WTC11 (cell line): ENCODE measurements at places on chromosomes 2 and 18. TPM values are rescaled to one million over a fixed set of nuclear protein-coding genes. Genes with fewer than 3 reads are reported as not detected.

The C2orf78 gene
- total RNA-seq = 0.21 to 0.39 TPM (median 0.37 TPM) in 3 replicates

GRCh38 chr2:118850901-118851415 is 3.5 kb upstream of the EN1 start:
- peaks cover 97% of the 10 kb centered on the region for H3K27me3 ChIP-seq
- peaks cover 62% of the 10 kb centered on the region for H3K4me1 ChIP-seq
- no peaks in the 10 kb centered on the region for H3K36me3 ChIP-seq
- DNase-seq = no peak

DNA sequence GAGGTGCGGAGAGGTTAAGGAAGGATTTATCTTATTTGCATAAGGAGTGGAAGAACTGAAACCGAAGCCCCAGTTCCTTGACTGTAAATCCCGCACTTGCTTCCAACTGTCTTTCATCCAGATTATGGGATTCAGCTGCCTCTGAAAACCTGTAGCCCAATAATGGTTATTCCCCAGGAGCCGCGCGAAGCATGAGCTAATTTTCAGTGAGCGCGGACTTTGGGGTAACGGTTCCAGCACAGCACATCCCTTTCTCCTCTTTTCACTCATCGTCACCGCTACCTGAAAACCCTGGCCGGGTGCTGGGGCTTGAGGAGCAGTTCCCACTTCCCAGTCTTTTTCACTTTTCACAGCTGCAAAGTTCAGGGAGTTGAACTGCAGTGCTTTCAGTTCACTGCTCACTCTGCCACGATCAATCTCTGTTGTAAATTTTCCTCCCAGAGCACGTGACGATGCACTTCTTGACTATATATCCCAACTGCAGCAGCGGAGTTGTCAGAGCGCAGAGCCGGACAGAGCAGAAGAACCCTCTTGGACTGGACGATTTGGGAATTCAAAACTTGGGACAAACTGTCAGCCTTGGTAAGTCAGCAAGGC is at the start of gene KCNE4:
KCNE4 (plus strand) TSS at position 498 of the 597 bp plus-strand sequence. CDS start 641 bp downstream, outside the sequence.
- peaks cover 9% of the 10 kb centered on the region for H3K27me3 ChIP-seq
- peak within 1 kb of the TSS; percentile 13; the same call in 1 of the 2 replicates for H3K4me3 ChIP-seq
- H3K4me1 ChIP-seq = peaks cover 40% of the 10 kb centered on the region
- peak within 1 kb of the TSS; percentile 72; the same call in 1 of the 2 replicates for H3K27ac ChIP-seq
- no peaks in the 10 kb centered on the region for H3K36me3 ChIP-seq

- peaks cover 54% of the 10 kb centered on the region for H3K4me1 ChIP-seq
- peaks cover 18% of the 10 kb centered on the region for H3K36me3 ChIP-seq
- DNase-seq = no peak
- H3K27ac ChIP-seq = no peak overlapping the region
- H3K4me3 ChIP-seq = no peak overlapping the region
- H3K27me3 ChIP-seq = no peaks in the 10 kb centered on the region
Observed at GRCh38 chr2:177256695-177257094, 7.8 kb downstream of the NFE2L2 start.

The RPRM gene
- 25.4 to 29.0 TPM (median 28.1 TPM) in 3 replicates for total RNA-seq

DNA sequence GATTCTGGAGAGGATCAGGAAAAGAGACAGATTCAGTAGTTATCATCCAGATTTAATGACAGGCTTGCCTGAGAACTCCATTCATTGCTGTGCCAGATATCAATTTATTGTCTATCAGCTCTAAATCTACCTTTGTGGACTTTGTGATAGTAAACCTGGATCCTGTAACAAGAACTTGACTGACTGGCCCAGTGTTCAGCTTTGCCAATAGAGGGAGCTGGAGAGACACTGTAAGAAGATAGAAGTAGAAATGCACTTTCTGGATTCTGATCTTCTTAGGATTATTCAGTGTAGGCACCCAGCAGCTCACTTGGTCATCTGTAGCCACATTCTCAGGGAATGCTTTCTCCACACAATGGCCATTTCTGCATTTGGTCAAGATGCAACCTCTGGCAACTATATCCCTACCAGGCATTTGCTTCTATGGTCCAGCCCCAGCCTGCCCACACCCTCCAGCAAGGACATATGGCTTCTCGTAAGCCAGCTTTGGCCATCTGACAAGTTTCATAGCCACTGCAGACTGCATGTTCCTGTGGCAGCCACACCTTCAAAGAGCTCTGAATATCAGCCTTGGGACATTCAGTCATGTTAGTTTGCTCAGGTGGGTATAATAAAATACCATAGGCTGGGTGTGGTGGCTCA is 6.1 kb upstream of the SERPINB8 start:
- H3K4me1 ChIP-seq = no peaks in the 10 kb centered on the region; the same call in 1 of the 2 replicates
- peak; percentile 46 for DNase-seq
- no peaks in the 10 kb centered on the region for H3K36me3 ChIP-seq
- H3K4me3 ChIP-seq = no peak overlapping the region
- H3K27me3 ChIP-seq = peaks cover 10% of the 10 kb centered on the region

The TOGARAM2 gene
- 0.62 to 1.0 TPM (median 1.0 TPM) in 3 replicates for total RNA-seq

GRCh38 chr18:36185157-36185556 is 2.1 kb upstream of the MOCOS start:
- peaks cover 23% of the 10 kb centered on the region for H3K4me1 ChIP-seq
- no peak for DNase-seq
- H3K27ac ChIP-seq = no peak overlapping the region
- H3K36me3 ChIP-seq = no peaks in the 10 kb centered on the region
- no peak overlapping the region for H3K4me3 ChIP-seq
- peaks cover 51% of the 10 kb centered on the region for H3K27me3 ChIP-seq

The C2orf72 gene
- total RNA-seq = 1.3 to 2.8 TPM (median 1.7 TPM) in 3 replicates

DNA sequence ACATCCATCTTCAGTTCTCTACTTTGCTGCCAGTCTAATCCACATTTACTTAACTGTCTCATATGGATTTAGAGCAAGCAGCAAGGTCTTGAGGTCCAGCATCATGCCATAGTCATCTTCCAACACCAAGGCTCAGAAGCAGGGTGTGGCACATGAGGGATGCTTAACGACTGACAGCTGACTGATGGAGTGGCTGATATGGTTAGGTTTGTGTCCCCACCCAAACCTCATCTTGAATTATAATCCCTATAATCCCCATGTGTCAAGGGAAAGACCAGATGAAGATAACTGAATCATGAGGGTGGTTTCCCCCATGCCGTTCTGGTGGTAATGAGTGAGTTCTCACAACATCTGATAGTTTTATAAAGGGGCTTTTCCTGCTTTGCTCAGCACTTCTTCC is 257.3 kb downstream of the NBAS start:
- H3K4me3 ChIP-seq = no peak overlapping the region
- H3K36me3 ChIP-seq = peaks cover 24% of the 10 kb centered on the region
- no peak overlapping the region for H3K27ac ChIP-seq
- H3K27me3 ChIP-seq = no peaks in the 10 kb centered on the region
- H3K4me1 ChIP-seq = peaks cover 15% of the 10 kb centered on the region
- DNase-seq = no peak

DNA sequence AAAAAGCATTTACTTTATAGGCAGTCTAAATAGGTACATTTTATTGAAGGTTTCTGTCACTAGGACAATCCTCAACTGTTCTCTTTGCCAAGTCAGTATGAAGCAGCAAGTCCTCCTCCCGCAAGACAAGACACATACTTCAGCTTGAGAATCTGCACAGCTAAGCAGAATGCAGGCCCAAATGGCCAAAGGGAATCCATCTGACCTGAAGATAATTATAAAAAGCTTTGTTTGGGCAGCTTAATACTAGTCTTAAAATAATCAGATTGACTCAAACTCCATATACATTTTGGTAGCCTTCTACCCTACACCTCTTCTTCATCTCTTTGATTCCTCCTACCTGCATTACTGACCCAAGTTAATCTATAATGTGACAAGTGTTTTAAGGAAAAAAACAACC is 1.8 kb downstream of the LANCL1 start:
- H3K27me3 ChIP-seq = no peaks in the 10 kb centered on the region
- no peak overlapping the region for H3K27ac ChIP-seq
- DNase-seq = no peak
- peaks cover 19% of the 10 kb centered on the region for H3K4me1 ChIP-seq

The AKAIN1 gene
- not detected in 3 replicates for total RNA-seq

The NIFK gene
- 72.4 to 91.3 TPM (median 74.5 TPM) in 3 replicates for total RNA-seq
